Muscle of arm (tissue), 14 donors: ENCODE measurements at places on chromosomes 3 and 15.

GRCh38 chr3:19652336-19652735 is 281.7 kb downstream of the EFHB start:
- DNase-seq, result no peak

- no peak for DNase-seq
These were observed 1.2 kb upstream of the LINGO1 start for GRCh38 chr15:77633913-77634265.

DNA sequence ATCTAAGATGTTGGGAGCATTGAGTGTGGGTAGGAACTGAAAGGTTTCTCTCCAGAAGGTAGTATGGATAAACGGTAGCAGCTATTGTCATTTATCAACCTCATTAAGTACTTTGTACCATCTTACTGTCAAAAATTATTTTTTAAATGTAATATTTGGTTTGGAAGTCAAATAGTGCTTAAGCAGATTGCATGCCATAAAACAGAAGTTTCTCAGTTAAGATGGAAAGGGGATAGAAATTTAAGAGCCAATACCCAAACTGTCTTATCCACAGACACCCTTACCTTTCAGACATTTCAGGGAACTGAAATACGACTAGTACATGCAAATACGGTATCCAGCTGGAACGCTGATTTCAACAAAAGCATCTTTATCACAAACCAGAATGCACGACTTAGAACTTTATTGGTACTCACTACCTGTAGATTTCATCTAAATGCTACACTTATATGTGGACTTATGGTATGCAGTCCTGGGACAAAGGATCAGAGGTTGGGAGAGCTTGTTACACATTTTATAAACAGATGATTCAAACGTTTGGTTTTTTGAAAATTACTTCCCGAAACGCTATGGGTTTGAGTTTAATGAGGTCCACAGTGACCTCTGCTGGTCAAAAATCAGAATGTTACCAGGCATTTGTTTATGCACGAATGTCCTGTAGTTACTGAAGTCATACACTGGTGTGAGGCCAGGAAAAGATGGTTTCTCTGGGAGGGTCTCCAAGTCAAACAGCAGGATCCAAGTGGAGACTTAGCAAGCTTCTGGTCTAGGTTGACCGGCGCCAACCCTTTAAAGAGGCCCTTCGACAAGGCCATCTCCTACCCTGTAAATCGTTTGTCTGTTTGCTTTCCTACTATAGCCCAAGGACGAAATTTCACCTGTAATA is 45.7 kb upstream of the DUT start:
- DNase-seq, result peak; percentile 93

DNA sequence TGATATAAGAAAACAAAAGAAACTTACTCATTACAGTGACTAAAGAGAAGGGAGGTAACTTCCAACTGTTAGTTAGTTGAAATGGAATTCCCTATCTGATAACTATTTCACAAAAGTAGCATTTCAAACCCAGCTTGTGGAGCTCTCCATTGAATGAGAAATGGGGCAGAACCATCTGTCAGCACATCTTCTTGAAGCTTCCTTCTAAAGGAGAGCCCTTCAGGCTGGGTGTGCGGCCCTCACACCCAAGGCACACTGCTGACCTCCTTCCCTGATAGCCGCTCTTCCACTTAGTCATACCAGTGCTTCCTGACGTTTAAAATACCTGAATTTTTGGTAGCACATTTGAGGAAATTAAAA is 28.1 kb upstream of the VEPH1 start:
- no peak for DNase-seq

DNA sequence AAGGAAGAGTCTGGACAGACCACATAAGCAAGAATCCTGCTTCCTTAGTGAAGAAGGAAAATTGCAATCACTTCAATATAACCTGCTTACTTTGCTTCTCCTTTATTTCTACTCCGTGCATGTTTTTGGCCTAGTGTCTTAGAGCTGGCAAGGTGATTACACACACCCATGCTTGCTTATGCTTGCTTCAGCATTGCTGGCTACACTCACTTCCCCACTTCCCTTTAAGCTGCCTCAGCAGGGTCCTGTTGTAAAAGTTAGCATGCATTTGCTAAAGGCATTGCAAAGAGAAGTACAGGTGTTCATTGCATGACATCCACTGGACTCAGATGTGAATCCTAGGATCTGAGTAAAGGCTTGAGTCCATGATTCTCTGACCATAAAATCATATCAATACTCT is 47.5 kb upstream of the STT3B start:
- DNase-seq, result no peak

DNA sequence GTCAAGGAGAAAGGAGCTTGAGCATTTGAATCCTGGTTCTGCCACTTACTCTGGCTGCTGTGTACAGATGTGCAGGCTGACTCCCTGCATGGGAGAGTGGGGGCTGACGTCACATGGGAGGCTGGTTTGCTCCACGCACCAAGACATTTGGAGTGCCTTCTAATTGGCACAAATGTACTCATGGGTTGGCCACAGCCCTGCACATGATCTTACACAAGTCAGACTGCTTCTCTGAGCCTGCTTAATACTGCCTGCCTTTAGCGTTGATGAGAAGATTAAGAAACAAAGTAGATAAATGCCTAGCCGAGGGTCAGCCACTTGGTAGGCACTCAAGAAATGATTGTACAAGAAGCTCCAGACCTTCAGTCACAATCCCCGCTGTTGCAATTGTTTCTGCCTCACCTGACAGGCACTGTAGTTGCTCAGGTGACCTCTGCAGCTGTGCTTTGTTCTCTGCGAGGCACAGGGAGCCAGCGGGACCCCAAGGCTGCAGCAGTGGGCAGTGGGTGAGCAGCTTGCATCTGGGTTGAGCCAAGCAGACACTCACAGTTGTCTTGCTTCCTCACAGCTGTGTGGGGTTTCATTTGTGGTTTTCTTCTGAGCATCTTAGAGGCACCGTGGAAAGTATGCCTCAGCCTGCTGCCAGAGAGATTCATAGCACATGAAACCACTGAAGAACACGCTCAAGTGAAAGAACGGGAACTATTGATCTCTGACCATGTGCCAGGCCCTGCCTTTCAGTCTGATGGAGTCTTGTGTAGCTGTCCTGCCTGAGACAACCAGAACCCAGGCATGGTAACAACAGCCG is 33.1 kb downstream of the GRK7 start:
- no peak for DNase-seq

GRCh38 chr3:46899151-46900006 is 21.9 kb downstream of the PTH1R start:
- DNase-seq, result no peak

DNA sequence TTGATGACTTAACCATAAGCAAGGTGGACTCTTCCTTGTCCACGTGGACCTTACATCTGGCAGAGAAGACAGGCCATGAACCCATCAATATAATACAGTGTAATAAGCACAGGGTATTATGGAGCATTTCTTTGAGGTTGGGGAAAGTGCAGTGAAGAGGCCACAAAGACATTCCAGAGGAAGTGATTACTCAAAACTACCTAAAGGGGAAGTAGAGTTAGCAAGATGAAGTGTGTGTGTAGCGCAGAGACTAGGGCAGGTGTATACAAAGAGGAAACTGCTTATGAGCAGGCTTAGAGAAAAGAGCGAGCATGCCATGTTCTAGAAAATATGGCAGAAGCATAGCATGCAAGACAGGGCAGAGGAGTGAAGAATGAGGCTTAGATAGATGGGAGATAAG is 17.9 kb downstream of the CP start:
- no peak for DNase-seq

GRCh38 chr3:63967675-63968611 is 55.4 kb downstream of the PSMD6 start:
- DNase-seq, result no peak

DNA sequence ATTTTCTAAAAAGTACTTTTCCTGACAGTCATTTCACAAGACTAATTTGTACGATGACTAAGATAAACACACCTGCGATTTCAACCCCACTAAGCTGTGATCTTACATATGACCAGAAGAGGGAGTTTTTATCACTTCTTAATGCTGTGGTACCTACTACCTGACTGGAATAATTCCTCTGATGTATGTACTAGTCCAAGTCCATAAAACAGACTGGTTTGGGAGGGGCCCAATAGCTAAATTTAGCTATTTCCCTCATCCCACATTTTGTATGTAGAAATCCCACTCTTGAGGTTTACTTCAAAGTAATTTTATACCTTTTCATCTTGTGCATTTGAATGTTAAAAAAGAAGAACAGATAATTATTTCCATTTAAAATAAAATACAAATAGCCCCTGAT is 49.7 kb upstream of the SCAANT1 start:
- DNase-seq, result no peak

DNA sequence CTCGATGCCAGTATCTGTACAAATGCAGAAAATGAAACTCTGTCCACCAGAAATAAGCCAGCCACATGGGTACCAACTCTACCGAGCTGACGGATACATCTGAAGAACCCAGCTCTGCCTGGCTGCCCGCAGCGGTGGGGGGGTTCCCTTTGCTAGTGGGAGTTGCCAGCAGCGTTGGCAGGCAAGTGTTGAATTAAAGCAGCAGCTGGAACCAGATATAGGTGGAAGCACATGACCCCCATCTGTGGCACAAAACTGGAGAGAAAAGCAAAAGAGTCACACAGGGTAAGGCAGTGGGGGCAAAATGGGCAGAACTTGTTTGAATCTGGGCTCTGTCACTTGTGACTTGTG is 17.9 kb downstream of the CRYGS start:
- no peak for DNase-seq

DNA sequence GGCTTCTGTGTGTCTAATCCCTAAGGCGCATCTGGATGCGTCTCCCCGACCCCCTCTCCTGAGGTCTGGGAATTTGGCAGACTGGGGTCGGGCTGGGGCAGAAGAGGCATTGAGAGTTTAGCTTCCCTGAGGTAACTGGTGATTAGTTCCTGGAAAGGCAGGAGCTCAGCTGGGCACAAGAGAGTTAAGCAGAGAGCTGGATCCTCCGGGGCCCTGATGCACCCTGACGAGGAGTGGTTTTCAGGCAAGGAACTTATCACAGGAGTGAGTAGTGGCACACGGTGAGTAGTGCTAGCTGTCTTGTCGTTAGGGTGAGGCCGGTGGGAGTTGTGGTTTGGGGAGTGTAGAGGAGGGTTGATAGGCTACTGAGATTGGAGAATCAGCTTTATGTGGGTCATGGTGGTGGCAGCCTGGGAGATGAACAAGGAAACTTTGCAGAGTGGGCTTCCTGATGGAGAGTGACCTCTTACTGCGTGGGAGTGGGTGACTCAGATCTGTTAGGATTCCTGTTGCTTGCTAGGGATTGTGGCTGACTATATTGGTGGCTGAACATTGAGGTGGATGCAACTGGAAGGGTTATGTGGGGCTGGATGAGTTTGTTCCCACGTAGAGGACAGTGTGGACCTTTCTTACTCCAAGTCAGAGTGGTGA is 897 bp downstream of the RAD54L2 start:
- DNase-seq, result peak; percentile 10

- no peak for DNase-seq
These were observed 1.9 kb downstream of the DNAJA4 start for GRCh38 chr15:78266229-78266628.

DNA sequence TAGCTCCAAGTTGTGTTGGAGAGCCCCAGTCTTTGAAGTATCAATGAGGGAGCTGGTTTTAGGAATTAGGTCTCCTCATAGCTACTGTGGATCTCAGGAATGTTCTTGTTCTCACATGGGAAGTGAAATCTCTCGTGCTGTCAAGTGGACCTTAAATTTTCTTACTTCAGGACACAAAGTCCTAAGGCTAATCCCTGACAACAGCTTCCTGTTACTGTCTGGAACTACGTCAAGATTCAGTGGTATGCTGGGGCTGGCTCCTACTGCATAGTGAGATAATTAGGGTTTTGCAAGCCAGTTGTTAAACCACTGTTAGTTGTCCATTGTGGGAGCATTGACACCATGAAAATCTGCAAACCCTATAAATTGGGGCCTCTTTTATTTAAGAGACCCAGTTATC is 22.8 kb downstream of the MESP1 start:
- DNase-seq, result no peak

GRCh38 chr15:27222479-27222878 is 251.5 kb downstream of the GABRG3 start:
- no peak for DNase-seq

DNA sequence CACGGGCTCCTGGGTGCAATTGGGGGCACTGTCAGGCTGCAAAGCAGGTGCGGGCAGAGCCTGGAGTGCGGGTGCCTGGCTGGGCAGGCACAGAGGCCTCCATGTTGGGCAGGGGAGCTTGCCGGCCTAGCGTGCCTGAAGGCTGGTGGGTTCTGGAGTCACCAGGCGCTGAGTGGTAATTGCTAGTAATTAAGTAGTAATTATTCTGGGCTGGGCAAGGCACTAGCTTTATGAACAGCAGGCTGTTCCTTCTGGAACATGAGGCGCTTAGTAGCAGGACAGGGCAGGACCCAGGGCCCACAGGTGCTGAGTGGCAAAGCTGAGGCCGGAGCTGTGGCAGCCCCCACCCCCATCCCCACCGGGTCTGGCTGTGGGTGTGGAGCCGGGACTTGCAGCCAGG is 25.3 kb downstream of the PLXNA1 start:
- DNase-seq, result no peak

- DNase-seq, result no peak
These were observed 134.1 kb upstream of the MEF2A start for GRCh38 chr15:99431661-99432091.

- no peak for DNase-seq
These were observed 264.3 kb upstream of the DNAJC19 start for GRCh38 chr3:181253796-181254195.

DNA sequence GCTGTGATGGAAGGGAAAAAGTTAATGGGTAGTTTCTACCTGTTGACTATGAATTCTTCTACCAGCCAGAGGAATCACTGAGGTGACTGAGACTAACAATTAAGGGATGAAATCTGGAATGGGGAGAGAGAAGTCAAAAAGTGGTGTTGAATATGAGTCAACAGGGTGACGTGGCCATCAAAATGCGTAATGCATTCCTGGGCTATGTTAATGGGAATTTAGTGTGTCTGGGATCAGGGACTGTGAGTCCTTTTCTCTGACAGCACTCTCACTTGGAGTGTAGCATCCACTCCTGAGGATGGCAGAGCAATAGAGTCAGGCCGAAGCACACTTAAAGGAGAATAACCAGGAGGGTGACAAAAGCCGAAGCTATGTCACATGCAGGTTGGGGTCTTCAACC is 60.4 kb downstream of the MESD start:
- DNase-seq, result no peak

DNA sequence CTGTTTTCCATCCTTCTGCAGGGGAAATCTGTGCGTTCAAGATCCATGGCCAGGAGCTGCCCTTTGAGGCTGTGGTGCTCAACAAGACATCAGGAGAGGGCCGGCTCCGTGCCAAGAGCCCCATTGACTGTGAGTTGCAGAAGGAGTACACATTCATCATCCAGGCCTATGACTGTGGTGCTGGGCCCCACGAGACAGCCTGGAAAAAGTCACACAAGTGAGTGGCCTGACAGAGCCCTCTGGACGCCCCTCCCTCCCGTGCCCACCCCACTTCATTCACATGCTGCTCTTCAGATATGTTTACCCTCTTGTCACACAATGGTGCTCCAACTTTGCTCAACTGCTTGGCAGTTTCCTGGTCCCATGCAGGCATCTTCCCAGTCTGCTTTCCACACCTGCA is 274.3 kb upstream of the TRIM42 start:
- DNase-seq, result no peak

DNA sequence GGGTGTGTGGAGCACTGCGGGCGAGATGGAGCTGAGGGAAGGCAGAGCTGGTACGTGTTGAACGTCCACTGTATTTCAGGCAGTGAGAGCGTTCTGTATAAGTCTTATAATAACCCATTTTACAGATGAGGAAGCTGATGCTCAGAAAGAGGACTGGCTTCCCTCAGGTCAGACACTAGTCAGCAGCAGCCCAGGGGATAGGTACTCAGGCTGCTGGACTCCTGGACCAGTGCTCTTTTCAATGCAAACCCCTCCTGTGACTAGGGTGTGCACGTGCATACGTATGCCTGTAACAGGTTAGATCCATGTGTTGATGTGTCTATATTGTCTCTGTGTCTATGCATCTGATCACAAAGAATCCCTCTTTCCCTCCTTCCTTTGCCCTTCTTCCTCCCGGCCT is 8.3 kb upstream of the IL16 start:
- no peak for DNase-seq
